ENCODE measurements at places on chromosomes 6 and 20.

DNA sequence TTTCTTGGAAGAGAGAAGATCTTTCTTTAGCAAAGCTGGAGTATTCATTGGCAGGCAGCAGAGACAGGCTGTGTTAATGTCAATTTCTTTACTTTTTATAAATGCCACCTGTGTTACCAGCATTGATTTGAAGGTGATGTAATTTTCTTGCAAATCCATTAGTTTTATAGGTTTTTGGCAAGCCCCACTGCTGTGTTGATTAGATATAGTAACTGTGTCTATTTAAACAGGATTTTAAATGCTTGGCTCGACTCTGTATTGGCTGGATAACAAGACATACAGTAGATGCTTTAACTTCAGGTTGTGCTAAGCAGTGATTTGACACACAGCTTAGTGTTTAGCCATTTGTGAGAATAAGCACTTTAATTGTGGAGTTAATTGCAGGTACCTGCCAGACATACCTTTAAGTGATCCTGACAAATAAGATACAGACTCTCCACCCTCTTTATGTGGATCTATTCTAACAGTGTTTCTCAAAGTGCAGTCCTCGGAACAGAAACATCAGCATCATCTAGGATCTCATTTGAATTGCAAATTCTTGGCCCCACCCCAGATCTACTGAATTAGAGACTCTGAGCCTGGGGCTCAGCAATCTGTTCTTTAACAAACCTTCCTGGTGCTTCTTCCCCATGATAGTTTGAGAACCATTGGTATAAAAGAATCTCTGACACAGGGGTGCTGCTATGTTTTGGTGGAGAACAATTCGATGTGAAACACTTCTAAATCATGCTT is 397.5 kb downstream of the HDGFL1 start:
- DNase-seq, result no peak

DNA sequence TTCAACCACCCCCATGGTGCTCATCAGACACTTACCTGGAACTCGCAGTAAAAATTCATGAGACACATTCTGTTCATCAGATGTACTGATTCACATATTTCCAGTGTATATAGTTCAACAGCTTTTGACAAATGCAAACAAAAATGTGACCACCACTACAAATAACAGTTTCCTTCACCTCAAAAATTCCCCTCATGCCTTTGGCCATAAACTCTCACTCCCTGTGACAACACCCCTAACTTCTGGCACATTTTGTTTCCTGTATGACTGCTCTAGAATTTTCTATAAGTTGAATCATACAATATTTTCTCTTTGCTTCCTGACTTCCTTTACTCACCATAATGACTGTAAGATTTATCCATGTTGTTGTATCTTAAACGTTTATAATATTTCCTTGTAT is 63.7 kb downstream of the C6orf118 start:
- no peak for DNase-seq

GRCh38 chr20:12788632-12789299 is 220.0 kb upstream of the SPTLC3 start:
- no peak for DNase-seq

- DNase-seq, result no peak
Observed at GRCh38 chr6:88882536-88882935, 80.9 kb downstream of the RNGTT start.

DNA sequence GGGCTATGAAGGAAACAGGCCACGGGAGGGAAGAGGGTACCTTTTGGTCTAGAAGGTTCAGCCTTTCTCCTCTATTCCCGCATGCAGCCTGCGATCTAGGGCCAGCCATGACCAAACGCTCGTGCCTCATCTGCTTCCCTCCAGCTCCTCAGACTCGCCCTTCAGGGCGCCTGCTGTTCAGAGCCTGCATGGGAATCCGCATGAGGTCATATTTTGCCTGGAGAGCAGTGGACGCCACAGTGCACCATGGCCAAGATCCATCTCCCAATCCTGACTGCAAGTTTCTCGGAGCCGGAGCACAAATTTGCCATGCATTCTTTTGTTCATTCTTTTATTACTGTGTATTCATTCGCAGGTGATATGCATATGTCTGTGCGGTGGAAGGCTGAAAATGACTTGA is 608.1 kb downstream of the QKI start:
- no peak for DNase-seq

- DNase-seq, result no peak
Observed at GRCh38 chr6:122717350-122717749, 62.2 kb upstream of the FABP7 start.

GRCh38 chr6:44701637-44702101 is 314.2 kb downstream of the CDC5L start:
- no peak for DNase-seq

- no peak for DNase-seq
Observed at GRCh38 chr20:49030954-49031619, 15.0 kb upstream of the CSE1L start.

DNA sequence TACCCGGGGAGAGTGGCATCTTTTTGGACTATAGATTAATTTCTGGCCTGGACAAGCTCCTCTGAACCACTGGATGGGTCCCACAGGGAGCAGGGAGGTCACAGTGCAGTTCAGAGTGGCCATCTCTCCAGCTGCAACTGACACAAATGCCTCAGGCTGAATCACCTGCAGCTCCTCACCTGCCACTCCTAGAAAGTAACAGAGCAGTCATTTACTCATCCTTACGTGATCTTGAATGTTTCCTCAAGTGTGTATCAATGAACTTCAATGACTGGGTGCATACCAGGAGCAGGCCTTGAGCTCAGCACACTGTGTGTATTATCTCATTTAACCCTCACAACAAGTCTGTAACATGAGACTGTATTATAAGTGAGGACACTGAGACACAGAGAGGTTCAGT is 40.0 kb upstream of the SIRPG start:
- no peak for DNase-seq

GRCh38 chr6:142323377-142323776 is 21.6 kb downstream of the ADGRG6 start:
- DNase-seq, result no peak

- DNase-seq, result no peak
Observed at GRCh38 chr6:13989496-13990144, 64.9 kb downstream of the RNF182 start.

DNA sequence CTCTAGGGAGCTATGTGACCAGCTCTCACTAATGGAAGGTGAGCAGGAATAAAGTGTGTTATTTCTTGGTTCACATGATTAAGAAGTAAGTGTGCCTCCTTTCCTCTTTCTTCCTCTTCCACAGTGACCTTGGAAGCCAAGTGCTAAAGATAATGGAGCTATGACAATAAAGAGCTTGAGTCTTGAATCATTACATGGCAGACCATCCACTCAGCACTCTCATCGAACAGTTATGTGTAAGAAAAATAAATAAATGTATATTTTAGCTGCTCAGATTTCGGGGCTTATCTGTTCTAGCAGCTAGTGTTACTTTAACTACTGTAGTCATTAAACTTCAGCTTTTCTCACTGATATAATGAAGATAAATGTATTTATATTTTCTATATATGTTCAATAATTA is 72.9 kb downstream of the HDGFL1 start:
- no peak for DNase-seq

DNA sequence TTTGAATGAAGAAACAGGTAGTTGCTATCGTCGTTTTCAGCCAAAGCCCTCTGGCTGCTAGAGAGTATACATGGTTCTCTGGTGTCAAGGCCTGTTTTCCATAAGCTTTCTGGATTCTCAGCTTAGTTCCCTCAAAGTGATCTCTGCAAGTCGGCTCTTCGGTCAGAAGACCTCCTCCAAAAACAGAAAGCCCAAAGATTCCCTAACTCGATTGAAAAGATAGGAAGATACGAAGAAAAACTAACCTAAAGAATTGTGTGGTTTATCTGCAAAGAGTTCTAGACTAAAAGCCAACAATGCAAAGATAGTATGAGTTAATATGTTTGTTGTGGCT is 545 bp upstream of the ASCC3 start:
- no peak for DNase-seq

DNA sequence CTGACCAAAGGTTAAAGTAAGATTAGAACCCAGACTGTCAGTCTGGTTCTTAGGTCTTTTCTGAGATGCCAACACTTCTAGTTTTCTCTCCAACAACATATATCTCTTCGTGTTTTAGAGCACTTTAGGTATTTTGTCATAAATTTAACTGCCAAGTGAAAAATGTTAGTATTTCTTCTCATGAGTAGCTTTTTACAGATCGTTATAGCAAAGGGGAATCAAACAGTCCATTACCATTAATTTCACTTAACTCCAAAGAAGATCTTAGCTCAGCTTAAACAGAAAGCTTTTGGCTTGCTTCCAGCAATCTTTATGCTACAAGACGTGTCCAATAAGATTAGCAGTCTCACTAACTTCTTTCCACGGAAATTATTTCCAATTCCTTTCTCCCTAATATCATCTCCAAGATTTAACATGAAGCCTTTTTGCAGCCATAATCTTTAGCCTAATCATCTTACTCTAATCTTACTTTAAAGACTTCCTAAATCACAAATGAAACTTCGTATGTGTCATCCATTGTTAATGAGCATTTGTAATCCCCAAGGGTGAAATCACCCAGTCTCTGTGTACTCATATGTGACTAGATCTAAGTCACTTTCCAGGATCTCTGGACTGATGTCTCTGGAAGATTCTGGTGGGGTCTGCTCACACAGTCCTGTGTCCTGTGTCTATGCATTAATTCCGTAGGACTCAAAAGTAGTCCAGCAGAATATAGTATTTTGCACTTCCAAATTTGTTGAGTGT is 38.7 kb downstream of the MOXD1 start:
- DNase-seq, result no peak

GRCh38 chr6:168294901-168295300 is 24.7 kb downstream of the DACT2 start:
- DNase-seq, result no peak

- no peak for DNase-seq
Observed at GRCh38 chr20:52003415-52003814, 188.2 kb downstream of the ZFP64 start.

GRCh38 chr6:150251566-150252186 is 108.8 kb downstream of the PPP1R14C start:
- no peak for DNase-seq

- peak; percentile 47 for DNase-seq
Observed at GRCh38 chr20:34037121-34037520, 43.4 kb downstream of the RALY start.

DNA sequence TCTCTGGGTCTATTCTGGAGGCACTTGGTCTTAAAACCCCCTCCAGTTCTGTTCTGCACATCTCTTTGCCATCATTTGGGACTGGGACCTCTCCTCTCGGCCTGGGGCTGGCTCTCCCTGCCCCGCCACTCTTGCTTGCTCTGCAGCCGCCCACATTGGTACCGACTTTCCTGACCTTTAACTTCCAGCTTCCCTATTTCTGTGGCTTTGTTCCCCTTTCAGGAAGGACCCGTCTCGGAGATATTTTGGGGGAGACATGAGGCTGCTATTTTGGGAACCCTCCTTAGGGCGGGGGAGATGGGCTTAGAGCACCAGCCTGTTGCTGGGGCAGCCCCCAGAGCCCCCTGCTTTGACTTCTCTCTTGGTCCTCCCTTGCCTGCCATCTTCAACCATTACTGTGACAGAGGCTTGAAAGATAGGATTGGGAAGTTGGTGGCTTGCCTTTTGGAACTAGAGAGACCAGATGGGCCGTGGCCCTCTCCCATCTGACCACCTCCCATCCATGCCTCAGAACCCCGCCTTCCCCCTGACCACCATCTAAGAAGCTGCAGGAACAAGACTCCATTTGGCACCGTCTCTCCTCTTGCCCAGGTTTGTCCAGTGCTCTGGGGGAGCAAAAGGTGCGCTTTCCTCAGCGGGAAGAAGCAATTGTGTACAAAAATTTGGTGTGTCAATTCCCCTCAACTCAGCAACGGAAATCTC is 914 bp downstream of the TREM2 start:
- no peak for DNase-seq

DNA sequence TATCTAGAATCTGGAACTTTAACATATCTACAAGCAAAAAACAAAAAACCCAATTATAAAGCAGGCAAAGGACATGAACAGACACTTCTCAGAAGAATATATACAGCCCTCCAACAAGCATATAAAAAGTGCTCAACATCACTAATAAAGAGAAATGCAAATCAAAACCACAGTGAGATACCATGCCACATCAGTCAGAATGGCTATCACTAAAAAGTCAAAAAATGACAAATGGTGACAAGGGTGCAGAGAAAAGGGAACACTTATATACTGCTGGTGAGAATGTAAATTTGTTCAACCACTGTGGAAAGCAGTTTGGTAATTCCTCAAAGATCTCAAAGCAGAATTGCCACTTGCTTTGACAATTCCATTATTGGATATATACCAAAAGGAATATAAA is 215.0 kb upstream of the EYS start:
- no peak for DNase-seq

DNA sequence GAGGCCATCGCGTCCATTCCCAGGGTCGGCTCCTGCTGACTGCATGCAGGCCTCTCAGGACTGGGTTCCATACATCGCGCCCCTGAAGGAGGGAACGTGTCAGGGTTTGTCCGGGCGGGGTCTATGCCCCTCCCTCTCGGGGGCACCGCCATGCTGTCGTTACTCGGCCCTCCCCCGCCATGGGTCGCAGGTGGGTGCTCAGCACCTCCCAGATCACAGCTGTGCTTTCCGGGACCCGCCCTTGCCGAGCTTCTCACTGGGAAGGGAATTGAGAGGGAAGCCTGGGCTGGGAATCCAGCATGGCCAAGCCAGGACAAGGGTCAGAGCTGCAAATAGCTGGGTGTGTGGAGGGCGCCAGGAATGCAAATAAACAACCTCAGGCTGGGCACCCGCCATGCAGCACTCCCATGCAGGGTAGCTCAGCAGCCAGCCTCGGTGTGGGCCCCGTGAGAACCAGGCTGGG is at the start of gene FRMD1:
TSS of gene FRMD1 (minus strand) at position 270 of the 463 bp plus-strand sequence. CDS start at position 152, 118 bp downstream.
- no peak for DNase-seq

DNA sequence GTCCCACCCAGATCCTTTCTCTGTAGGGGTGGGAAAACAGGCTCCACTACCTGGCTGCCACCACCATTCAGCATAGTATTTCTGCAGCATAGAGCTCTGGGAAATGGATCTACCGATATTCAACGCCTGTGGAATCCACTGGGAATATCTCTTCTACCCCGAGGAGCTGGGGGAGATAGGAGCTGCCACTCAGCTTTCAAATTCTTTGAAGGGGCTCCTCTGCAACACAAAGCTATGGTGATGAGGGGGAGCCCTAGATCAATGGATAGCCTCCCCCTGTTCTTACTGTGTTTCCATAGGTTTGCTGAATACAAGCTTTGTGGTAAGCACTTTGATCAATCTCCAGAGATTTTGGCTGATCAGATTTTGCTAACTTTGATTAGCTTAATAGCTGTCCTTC is 12.9 kb downstream of the FAM50B start:
- no peak for DNase-seq

GRCh38 chr20:15544742-15545141 is 1028.5 kb downstream of the KIF16B start:
- DNase-seq, result no peak

GRCh38 chr6:168104636-168105035 is 25.6 kb upstream of the FRMD1 start:
- no peak for DNase-seq
